ENCODE measurements at places on chromosomes 6 and 20. TPM values are rescaled to one million over a fixed set of nuclear protein-coding genes. Genes with fewer than 3 reads are reported as not detected.
A peak's percentile ranks its signal among the peaks of the same experiment; 100 is the strongest.

The SLC2A10 gene
- 24.8 TPM for total RNA-seq

The ZNF292 gene
- total RNA-seq: 37.2 TPM

- no peak overlapping the region for H3K27ac ChIP-seq
- no peak for DNase-seq
- no peaks in the 10 kb centered on the region for H3K27me3 ChIP-seq
- H3K36me3 ChIP-seq: peaks cover 31% of the 10 kb centered on the region
- no peak overlapping the region for H3K4me3 ChIP-seq
Observed at GRCh38 chr6:100617633-100618350, 153.1 kb upstream of the SIM1 start.

GRCh38 chr20:45962031-45962755 is 9.8 kb downstream of the ZNF335 start:
- no peak for DNase-seq
- no peak overlapping the region for H3K4me3 ChIP-seq
- no peaks in the 10 kb centered on the region for H3K27me3 ChIP-seq
- H3K27ac ChIP-seq: no peak overlapping the region
- H3K36me3 ChIP-seq: peaks cover 37% of the 10 kb centered on the region

DNA sequence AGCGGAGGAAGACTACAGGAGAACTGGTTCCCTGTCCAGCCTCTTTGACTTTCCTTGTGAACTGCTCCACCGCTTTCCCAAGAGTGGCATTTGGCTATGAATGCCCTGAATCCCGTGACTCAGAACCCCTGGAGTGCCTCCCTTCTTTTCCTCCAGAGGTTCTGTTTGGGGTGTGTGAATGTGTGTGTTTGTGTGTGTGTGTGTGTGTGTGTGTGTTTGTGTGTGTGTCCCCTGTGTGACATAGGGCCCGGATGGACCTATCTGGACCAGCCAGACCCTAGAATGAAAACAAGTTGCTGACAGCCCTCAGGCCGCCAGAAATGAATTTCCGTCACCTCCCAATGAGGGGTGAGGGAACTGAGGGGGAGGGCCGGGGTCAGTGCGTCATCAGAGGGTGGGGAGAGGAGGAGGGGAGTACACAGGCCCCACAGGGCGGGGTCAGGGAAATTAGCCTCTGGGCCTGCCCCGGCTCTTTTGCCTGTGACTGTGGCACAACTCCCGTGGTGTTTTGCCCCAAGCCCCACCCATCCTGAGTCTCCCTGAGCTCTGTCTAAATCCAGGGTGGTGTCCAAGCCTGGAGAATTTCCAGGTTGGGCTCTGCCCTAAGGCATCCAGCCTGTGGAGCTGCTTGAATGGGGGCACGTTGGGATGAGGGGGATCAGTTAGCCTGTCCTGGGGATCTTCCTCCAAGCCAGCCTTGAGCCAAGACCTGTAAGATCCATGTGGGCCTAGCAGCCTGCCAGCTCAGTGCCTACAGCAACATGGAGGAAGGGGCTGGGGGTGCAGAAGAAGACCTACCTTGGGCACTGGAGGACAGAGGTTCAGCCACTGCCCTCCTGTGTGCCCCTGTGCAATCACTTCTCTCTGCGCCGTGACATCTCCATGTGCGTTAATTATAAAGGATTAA is 15.2 kb upstream of the MRPS18A start:
- peak; percentile 97 for DNase-seq
- no peaks in the 10 kb centered on the region for H3K27me3 ChIP-seq
- H3K4me1 ChIP-seq: peaks cover 85% of the 10 kb centered on the region
- peak overlapping the region; percentile 36 for H3K4me3 ChIP-seq

DNA sequence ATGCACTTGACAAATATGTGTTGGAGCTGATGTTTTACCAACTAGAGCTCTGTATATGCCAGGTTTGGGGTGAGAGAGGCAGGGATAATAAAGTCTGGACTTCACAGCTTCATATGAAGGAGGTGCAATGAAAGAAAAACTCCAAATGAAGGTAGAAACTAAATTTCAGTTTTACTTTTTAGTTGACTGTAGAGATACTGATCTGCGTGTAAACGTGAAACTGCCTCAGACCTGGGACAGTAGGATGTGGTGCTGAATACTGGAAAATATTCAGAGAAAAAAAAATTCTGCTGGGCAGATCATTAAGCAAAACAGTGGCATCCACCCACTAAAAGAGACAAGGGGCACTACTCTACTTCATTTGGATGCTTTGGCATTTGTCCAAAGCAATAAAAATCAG is 94.5 kb downstream of the BACH2 start:
- no peak for DNase-seq
- no peaks in the 10 kb centered on the region for H3K4me1 ChIP-seq
- no peak overlapping the region for H3K27ac ChIP-seq
- no peaks in the 10 kb centered on the region for H3K36me3 ChIP-seq
- H3K4me3 ChIP-seq: no peak overlapping the region

Data from osteocyte (in vitro differentiated cells).